ENCODE measurements at places on chromosomes 1 and 21.

- DNase-seq, result no peak
Observed at GRCh38 chr1:182771187-182771984, 18.2 kb upstream of the NPL start.

DNA sequence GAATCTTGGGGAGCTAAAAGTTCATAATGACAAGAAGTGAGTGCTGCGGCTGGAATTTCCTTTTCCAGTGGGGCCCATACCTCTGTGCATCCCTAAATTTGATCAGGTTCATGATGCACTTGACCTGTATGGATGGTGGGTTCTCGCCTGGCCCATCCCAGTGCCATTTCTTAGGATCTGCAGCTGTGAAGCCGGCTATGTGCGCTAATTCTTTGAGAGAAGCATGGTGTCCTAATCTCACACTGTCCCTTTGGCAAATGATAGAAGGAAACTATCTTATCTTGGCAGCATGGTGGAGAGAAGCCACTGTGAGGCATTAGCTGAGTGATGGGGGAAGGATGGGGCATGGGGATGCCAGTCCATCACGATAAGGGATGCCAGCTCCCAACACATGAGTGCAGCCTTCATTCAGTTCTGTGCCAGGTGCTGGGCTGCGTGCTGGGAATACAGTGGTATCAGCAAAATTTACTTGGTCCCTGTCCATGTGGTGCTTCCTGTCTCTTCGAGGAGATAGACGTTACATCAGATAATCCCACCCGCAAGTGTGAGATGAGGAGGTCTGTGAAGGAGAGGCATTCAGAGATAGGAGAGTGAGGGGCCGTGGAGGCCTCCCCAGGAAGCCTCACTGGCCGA, 30.5 kb downstream of the STUM start:
- DNase-seq, result no peak

- no peak for DNase-seq
Observed at GRCh38 chr21:36628761-36629460, 70.0 kb upstream of the SIM2 start.

- no peak for DNase-seq
Observed at GRCh38 chr1:101873672-101874071, 123.1 kb downstream of the OLFM3 start.

DNA sequence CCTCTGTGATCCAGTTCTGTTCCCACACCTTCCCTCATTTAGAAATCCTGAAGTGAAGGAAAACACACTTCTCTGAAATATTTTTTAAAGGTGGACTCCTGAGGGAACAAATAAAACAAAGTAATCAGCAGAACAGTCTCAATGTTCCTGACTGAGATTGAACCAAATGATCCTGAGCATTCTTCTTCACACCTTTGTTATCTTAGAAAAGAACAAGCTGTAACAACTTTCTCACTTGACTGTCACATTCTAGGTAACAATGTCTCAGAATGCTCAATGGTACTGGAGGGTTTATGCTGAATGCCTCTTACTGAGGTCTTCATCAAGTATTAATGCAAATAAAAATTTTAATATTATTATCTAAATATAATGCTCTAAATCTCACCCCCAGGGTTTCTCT, 40.4 kb upstream of the RGS2 start:
- DNase-seq, result no peak

DNA sequence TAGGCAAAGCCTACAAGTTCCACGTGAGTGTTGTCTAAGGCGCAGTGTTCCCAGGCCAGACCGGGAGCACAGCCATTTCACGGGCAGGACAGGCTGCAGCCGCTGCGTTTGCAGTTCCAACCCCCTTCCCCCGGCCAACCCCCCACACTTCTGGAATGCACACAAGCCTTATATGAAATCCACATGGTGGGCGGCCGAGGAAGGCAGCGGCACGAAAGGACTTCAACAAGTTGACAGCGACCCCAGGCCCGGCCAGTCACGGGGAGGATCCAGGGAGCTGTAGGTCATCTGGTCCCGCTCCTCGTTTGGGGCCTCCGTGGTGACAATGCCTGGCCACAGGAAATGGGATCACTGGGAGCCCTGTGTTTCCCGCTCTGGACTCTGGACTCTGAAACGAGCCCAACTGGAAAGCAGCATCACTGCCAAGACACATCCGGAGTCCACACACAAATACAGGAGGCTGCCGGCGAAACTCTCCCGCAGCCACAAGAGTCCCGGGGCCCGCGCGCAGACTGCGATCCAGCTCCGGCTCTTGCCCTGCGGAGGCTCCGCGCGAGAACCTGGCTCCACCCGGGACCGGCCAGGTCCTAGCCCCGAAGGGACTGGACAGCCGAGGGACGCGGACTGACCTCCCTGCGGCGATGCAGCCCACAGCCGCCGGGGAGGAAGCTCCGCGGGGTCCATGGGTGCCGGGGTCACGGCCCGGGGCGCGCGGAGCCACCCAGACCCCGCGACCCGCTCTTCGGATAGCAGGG, 794 bp downstream of the NID1 start:
- peak; percentile 60 for DNase-seq

GRCh38 chr1:155186794-155187455, 13.3 kb downstream of the TRIM46 start:
- DNase-seq, result no peak

DNA sequence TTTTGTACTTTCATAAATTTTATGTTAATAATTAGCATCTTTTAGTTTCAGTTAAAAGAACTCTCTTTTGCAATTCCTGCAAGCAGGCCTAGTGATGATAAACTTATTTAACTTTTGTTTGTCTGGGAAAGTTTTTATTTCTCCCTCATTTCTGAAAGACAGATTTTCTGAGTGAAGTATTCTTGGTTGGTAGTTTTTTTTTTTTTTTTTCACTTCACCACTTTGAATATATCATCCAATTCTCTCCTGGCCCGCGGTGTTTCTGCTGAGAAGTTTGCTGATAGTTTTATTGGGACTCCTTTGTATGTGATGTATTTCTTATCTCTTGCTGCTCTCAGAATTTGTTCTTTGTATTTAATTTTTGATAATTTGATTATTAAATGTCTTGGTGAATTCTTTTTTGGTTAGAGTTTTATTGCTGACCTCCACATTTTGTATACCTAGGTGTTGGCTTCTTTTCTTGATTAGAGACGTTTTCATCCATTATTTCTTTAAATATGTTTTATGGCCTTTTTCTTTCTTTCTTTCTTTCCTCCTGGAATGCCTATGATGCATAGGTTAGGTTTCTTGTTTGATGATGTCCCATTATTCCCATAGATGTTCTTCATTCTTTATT, 45.9 kb downstream of the BRINP2 start:
- no peak for DNase-seq

DNA sequence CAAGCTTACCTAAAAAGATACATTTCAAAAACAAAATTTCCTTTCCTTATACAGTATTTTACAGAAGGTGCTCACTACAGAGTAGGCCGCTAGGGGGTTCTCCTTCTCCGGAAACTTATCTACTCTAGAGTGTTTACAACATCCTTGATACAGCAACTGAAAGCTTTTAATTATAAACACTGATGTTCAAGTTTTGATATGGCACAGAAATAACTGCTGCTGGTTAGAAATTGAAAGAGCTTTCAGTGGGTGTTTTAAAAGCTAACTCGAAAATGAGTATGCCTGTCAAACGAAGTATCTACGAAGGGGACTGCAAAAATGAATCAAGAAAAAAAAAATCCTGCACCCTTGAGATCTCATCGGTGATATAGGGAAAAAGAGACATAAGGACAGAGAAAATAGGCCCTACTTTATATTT, 1.0 kb downstream of the YOD1 start:
- peak; percentile 52 for DNase-seq

DNA sequence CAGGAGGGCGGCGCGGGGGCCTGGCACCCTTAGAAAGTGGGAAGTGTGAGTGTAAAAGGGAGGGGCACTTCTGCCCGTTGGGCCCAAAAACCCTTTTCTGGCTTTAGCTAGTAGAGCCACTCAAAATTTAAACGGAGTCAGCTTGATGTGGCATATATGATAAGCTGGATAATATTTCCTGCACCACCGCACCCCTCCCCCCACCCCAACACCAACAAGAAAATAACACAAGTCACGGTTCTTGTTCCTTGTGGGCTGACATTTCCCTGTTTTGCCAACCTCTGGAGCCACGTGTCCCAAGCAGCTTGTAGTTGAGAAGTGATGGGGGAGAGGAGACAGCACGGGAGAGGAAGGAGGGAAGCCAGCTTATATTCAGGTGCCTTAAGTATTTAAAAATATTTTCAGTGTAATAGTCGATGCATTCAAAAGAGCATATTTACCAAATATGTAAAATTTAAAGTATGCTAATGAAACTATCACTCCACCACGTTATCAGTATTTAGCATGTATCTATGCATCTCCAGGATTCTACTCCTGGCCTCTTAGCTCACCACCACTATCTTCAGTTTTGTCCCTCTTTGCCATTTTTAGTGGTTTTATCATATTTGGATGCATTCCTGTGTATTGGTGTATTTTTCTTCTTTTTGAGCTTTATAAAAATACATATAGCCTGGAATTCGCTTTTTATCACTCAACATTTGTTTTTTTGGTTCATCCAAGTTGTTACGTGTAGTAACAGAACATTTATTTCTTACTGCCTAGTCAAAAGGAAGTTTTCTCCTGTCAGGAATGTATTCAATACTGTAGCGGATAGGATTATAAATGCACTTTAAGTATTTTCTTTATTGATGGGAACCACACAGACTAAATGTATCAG, 773 bp upstream of the DDX59 start:
- no peak for DNase-seq

DNA sequence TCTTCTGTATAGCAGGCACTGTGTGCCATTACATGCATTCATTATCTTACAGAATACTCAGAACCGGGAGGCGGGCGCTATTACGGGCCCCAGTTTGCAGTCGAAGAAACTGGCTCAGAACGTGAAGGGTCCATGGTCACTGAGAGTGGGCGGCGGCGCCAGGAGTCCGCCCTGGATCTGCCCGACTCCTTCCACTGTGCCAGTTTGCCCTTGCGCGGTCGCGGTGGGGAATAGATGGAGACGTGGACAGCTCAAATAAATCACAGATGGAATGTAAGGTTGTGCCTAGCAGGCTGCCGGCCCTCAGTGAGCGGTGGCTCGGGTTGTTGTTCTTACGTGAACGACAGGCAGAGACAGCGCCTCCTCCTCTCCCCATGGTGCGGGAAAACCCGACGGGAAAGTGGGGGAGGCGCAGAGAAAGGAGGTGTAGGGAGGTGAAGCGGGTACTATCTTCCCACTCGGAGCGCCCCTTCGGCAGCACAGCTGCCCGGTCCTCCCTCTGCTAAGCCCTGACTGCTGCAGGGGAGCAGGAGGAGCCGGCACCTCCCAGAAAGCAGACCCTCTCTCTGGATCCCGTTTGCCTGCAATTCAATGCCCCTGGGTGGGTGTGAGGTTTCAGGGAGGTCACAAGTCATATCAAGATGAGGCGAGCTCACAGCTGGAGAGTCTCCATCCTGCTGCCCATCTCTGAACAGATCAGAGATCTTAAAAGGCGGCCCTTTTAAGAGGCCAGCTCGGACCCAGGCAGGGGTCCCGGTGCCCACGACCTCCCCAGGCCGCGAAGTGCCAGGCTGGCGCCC, 1.1 kb downstream of the COL9A2 start:
- no peak for DNase-seq

GRCh38 chr1:229237320-229237719, 33.6 kb upstream of the RAB4A start:
- DNase-seq, result no peak

GRCh38 chr1:234500269-234500668, 21.3 kb upstream of the TARBP1 start:
- DNase-seq, result peak; percentile 48

GRCh38 chr1:81803431-81804110, 2.8 kb downstream of the ADGRL2 start:
- no peak for DNase-seq

DNA sequence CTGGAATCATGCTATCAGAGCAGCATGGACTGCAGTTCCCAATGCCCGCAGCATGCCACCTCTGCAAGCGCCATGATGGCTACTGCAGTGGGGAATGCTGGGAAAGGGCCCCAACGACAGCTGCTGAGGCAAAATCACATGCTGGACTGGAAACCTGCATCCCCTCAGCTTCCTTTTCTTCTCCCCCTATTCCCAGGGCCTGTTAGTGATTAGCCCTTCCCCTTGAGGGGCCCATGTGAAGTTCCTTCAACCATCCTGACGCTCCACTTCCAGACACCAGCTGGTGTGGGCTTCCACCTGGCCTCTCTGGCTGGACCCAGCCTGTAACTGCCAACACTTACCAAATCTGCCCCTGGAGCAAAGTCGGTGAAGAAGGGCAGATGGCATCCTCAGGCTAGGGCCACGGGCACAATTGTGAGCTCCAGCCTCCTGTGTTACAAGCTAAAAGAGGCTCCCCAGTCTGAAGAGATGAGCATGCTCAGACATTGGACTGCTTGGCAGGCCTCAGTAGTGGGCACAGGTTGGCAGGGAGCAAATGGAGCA, 22.1 kb upstream of the SDC3 start:
- no peak for DNase-seq

DNA sequence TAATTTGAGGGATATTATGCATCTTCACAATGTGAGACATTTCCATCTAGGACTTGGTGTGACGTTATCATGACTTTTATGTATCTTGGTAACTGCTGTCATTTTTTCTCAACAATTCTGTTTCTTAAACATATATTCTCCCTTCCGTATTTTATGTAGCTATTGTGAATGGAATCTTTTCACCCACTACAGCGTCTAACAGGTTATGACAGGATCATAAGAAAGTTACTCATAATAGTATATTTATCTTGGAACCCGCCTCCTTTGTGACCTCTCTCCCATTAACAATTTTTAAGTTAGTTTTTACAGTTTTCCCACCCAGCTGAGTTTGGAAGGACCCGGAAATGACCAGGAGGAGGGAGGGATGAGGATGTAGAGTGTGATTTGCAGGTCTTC, 6.8 kb upstream of the DMRTA2 start:
- DNase-seq, result no peak

DNA sequence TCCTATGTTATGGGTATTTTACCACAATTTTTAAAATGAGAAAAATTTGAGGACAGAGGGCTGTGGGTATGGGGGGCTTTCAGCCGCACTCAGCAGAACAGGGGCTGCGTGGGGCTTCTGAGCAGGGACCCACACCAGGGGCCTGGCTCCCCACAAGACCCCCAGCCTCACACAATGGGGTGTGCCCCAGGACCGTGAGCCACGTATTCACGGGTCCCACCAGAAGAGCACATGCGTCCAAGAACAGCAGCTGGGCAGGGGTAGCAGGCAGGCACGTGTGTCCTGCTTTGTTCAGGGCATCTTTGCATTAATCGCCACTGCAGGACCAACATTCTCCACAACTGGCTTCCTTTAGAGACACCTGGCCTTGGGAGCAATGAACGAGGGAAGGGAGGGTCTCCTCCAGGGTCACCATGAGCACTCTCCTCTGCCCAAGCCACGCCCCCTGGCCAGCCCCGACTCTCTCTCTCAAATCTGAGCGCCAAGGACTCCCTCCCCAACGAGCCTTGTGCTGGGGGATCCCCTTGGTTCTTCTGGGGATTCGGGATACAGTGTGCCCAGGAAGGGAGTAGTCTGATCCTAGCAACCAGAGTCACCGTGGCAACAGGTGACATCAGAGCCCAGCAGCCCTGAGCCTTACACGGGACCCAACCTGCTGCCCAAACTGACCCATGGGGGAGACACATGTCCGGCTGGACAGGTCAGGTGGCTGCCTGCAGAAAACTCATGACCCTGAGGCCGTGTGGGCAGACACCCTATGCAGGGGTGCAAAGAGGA, 7.4 kb upstream of the ARF1 start:
- no peak for DNase-seq

GRCh38 chr1:5740865-5741860, 251.1 kb downstream of the NPHP4 start:
- DNase-seq, result no peak

Measured in suppressor macrophage (primary cell).